ENCODE measurements at places on chromosomes 3 and 15. TPM values are rescaled to one million over a fixed set of nuclear protein-coding genes. Genes with fewer than 3 reads are reported as not detected.

The GOLGA6B gene
- total RNA-seq, result not detected

The ATP13A5 gene
- not detected for total RNA-seq

The GOLGA6A gene
- not detected for total RNA-seq

The MYZAP gene
- total RNA-seq, result 7.9 TPM

The GRM2 gene
- total RNA-seq, result not detected

The PTX3 gene
- total RNA-seq, result 17.6 TPM

All from M059J (cell line).